NCI-H1417 (cell line): ENCODE measurements at places on chromosomes 13 and 19.

DNA sequence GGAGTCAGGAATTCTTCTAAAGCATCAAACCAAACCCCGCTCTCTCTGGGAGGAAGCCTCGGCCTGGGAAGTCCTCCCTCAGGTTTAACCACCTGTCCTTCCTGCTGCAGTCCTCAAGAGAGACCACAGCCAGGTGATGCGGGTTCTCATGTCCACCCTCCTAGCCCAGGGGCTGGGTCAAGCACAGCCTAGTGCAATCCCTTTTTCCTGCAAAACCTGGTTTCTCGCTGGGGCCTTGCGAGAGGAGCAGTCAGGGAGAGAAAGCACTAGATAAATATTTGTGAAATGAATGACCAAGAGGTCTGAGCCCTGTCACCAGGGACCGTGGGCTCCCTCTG lies 2.4 kb downstream of the SLC8A2 start:
- no peak for DNase-seq

DNA sequence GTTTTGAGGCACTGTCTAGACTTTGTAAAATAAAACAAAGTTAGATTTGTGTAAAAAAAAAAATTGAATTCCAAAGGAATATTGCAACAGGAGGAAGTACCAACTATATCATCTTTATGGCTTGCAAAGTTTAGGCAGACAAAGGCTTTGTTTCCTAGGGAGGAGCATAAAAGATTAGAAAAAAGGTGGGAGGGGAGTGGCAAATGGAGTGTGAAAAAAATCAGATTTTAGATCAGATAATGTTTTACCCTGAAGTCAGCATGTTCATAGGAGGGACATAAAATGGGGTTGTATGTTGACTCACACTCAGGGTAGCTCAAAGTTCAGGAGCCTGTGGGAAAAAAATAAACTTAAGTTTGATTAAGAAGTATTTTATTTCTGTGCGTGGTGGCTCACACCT lies 3.7 kb downstream of the ZNF85 start:
- DNase-seq = no peak

- DNase-seq = no peak
These were observed 605 bp upstream of the CDK8 start for GRCh38 chr13:26253262-26253786.

DNA sequence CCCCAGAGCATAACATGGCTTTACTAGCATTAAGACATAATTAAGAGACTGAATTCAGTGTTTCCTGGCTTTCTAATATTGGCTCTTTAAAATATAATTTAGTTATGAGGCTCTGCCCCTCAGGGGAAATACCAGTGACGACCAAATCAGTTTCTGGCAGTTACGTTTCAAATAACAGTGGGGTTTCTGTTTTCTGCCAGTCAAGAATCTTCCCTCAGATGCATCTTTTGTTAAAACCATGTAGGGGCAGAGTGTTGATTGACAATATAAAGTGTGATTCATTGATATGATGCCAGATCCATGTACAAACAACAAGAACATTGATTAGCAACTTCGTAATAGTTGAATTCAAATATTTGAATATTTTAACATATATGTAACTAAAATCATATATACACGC lies 1169.7 kb downstream of the DIAPH3 start:
- no peak for DNase-seq

GRCh38 chr19:29538651-29539050 lies 12.9 kb downstream of the VSTM2B start:
- DNase-seq = no peak

DNA sequence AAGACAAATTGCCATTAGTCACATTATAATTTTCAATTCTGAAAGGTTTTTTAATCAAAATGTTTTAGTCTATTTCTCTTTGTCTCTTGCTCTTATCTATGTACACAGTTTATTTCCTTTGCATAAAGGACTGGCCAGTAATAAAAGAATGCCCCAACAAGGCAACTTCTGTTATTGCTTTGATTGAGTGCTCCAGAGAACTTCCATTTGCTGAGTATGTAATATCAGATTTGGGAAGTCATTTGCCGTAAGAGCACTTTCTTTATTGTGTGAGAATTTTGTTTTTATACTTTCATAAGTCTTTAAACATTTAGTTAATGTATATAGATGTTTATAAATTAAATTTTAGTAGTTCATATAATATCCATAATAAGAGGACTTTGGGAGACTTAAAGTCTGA lies 1140.4 kb downstream of the PCDH9 start:
- DNase-seq = no peak

- DNase-seq = no peak
These were observed 78.8 kb downstream of the TUBGCP3 start for GRCh38 chr13:112509190-112509589.

GRCh38 chr19:50768277-50768676 lies 2.0 kb upstream of the GPR32 start:
- DNase-seq = no peak

DNA sequence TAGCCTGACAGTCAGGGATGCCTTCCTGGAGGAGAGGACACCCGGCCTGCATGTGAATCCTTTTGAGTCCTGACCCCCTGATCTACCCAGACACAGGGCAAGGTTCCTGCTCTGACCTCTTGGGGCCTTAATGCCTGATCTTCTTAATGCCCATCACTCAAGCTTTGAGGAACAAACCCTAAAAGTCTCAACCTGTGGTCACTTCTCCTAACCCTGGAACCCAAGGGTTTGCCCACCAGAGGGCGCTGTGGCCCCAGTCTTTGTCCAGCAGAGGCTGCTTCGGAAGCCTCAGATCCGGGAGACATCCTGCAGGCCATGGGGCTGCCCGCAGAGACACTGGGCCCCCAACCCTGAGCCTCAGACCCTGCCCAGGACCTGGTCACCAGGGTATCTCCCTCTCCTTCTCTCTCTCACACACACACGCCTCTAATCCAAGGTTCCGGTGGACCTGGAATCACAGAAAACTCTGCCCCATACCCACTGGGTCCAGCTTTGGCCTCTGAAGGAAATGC lies 9.8 kb upstream of the DPF1 start:
- peak; percentile 67 for DNase-seq

DNA sequence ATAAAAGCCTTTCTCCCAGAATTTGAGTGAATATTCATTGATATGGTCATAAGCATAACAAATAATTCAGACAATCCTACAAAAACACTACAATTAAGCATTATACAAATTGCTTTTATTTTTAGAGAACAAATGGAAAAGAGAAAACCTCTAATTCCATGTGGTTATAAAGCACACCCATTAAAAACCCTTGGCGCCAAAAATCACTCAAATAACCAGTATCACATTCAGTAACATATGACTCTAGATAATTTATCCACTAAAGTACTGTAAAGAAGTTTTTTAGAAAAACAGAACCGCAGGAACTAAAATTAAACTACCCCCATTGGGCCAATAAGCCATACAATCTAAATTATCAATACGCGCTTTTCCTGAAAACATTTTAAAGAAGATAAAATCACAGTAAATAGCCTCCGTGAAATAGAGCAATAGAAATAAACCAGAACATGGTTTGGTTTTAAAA lies 569 bp downstream of the LCP1 start:
- no peak for DNase-seq

DNA sequence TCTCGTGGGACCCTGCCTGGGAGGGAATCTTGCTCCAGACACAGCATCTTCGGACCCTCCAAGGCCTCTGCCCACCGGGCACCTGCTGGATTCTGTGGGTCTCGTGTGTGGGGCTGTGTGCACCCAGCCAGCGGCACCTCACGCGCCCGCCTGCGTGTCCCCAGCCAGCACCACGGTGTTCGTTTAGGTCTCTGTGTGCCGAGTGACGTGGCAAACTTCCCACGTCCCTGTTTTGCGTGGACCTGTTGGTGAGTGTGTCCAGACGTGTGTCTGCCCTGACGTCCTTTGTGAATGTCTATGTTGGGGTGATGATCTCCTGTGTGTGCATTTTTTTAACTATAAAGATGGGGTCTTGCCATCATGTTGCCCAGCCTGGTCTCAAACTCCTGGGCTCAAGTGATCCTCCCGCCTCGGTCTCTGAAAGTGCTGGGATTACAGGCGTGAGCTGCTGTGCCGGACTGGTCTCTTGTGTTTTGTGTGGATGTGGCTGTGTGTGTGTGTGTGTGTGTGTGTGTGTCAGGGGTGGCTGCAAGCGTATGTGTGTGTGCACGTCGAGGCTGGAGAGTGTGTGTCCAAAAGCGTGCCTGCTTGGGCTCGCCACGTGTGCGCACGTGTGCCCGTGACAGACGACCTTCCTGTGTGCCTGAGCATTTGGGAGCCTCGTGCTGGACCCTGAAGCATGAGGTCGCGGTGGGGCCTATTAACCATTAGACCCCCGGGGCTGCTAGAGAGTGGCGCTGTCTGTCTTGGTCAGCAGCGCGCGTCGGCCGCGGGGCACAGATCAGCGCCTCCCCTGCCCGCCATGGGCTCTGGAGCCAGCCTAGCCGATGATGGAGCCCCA lies 15.7 kb downstream of the ARID3A start:
- no peak for DNase-seq

GRCh38 chr13:91417660-91418325 lies 19.4 kb downstream of the GPC5 start:
- no peak for DNase-seq

- DNase-seq = peak; percentile 83
These were observed 943 bp downstream of the SLAIN1 start for GRCh38 chr13:77698201-77699058.
